ENCODE measurements at places on chromosomes 5 and 9.
A peak's percentile ranks its signal among the peaks of the same experiment; 100 is the strongest.

DNA sequence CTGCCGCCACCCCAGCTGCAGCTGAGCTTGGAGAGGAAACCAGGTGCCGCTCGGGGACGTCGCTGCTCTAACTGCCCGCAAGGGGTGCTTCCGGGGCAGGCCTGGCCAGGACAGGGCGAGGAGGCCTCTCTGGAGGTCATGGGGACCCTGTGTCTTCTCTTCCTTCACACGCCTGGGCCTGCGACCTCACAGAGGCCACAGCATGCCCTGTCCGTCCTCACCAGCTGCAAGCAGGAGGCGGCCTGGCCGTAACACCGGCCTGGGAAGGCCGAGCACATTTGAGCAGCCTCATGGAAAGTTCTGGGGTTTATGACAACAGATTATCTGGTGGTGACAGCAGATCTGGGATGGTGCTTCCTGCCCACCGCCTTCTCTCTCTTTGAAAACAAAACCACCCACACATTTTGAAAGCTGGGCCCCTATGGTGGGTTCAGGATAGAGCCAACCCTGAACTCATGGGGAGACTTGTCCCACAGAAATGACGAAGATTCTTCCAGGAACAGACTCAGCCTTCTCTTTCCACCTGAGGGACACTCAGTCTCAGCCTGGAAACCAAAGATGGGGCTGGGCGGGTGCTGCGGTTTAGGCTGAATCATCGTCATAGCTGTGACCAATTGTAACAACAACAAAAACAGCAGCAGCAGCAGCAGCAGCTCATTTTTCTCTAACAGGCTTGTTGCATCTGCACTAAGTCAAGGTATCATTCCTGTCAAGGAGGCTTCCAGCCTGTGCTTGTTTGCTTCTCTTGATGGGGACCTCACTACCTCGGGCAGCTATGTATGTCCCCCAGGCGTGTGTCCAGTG is 99.6 kb upstream of the RAPGEF1 start:
- peak; percentile 15 for DNase-seq

DNA sequence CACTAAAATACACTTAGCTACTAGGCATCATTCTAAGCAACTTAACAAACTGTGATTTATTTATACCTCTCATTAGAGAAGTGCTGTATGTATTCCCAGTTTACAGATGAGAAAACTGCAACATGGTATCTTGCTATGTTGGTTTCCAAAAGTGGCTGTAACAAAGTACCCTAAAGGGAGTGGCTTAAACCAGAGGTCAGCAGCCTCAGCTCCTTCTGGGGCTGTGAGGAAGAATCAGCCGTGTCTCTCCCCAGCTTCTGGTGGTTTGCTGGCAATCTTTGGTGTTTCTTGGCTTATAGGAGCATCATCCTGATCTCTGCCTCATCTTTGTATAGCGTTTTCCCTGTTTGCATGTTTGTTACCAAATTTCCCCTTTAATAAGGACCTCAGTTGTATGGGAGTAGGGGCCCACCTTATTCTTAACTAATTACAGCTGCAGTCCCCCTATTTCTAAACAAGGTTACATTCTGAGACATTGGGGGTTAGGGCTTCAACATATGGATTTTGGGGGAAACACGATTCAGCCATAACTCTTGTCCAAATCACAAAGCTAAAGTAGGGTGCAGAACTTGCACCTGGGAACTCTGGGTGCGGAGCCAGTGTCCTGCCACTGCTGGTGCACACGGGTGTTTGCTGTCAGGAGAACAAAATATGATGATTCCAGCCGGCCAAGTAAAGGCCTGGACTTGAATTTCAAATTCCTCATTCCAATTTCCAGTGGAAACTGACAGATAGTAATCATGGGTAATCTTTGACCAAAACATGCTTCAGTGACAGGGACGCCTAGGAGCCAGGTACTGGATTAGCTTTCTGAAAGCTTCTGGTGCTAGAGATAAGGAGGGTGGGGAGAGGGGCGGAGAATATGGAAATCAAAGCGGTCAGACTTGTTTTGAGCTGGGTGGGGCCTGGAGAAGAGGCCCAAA is 43.3 kb downstream of the RAI14 start:
- no peak for DNase-seq

DNA sequence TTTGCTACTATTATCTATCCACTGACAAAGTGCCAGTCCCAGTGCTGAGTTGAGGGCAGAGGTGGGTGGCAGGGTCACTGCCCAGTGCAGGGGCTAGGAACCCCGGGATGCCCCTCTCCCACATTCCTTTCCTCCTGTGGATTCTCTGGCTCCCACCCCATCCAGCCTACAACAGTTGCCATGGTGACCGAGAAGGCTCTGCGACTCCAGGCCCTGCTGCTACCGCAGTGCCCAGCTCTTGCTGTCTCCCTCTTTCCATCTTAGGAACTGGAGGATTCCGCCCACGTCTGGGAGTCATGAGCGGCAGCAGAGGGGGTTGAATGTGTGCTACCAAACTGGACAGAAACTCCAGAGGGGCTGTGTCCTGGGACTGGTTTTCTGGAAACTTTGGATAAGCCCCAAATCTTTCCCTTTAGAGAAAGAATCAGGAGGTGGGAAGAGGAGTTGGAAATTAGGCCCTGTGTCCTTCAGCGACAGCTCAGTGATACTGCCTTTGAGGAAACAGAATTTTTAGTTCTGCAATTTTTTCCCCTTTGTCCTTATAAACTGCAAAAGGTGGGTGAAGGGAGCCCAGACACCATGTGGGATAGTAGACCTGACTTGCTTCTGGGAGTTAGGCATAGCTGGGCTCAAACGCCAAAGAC is 20.7 kb upstream of the C5orf47 start:
- DNase-seq, result no peak

GRCh38 chr9:14345354-14346230 is 31.7 kb upstream of the NFIB start:
- no peak for DNase-seq

DNA sequence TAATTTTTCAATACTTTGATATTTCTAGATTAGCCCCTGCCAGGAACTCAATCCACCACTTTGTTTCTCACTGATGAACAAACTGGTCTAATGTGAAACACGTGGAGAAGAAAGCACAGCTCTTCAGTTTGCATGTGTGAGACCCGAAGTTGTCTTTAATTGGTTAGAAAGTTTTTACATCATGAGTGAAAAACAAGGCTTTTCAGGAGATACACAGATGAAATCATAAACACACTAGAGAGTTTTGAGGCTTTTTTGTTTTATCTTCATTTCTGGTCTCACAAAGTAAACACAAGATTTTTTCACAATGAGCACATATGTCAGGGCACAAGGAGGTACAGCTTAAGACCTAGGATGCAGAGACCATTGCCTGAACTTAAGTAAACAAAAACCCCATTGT is 84.5 kb upstream of the MOCS2 start:
- DNase-seq, result no peak

GRCh38 chr9:19188771-19189170 is 41.7 kb upstream of the DENND4C start:
- no peak for DNase-seq

DNA sequence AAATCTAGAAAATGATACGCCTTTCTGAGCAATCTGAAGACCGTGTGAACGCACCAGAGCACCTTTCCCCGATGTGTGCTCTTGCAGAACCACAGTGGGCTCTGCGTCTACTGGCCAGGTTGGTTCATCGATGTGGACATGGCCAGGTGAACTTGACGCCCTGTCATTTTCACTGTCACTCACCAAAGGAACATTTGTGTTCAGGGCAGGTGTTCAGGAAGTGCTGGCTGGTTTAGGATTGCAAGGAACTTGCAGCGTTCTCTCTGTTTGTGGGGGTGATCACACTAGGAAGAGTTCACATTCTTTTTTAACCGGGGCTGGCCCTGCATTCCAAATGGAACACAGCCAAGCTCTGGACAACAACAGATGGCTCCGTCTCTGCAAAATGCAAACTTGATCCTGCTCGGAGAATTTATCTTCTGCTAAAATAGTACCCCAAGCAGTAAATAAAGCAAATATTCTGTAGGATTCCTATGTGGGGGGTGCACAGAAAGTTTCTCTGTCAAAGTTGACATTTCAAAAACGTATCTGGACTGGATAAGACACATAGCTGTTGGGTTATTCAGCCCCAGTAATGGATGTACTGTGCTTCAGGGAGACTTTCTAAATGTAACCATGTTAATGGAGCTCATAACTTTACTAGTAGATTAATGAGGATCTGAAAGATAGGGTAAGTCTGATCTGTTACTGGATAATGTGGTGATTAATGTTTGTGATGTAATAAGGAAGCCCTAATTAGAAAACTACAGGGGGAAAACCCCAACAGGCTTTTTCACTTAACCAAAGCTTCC is 45.7 kb upstream of the FANCC start:
- no peak for DNase-seq

DNA sequence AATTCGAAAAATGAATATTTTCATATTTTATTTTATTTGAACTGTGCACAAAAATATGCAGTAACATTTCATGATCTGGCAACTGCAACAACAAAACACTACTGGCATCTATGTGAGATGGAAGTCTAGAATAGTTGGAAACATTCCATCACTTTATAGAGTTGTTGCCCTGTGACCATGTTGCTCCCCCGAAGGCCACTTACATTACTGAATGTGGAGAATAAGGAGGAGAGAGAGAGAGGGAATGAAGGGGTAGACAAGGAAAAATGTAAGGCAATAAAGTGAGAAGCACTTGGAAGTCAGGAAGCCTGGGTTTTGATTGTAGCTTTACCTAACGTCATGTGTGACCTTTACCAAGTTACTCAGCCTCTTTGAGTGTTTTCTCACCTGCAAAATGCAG is 437.2 kb upstream of the EDIL3 start:
- DNase-seq, result no peak

GRCh38 chr9:96038914-96039313 is 163.4 kb downstream of the ERCC6L2 start:
- no peak for DNase-seq

GRCh38 chr5:80346055-80346454 is 26.3 kb downstream of the SPZ1 start:
- peak; percentile 40 for DNase-seq

GRCh38 chr9:91711755-91712601 is 238.1 kb downstream of the ROR2 start:
- no peak for DNase-seq

DNA sequence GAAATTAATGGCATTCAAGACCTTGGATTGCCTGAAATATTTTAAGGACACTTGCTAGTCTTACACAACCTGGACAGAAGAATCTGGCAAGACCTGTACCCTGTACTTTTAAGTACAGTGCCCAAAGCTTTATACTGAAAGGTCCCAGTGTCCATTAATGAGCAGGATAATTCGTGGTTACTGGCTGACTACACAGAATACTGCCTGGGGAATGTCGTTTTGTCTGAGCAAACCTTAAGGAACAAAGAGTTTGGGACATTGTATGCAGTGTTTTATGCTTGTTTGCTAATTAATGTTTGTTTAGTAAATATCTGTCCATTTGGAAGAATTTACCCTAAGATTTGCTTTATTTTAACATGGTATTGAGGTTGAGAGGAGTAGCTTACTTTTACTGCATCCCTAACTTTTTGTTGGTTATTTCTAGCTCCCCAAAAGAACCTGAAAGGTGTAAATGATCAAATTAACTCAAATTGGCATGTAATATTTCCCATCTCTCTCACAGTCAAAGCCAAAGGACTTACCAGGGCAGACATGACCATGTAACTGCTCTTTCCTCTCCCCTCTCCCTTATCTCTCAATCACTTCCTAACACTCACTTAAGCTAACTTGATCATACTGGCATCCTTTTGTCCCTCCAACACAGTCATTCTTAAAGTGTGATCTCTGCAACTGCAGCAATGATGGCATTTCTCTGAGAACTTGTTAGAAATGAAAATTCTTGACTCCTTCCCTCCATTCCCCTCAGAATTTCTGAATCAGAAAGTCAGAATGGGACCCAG is 15.7 kb downstream of the RANBP3L start:
- no peak for DNase-seq
